ENCODE measurements at places on chromosomes 7 and 10. TPM values are rescaled to one million over a fixed set of nuclear protein-coding genes. Genes with fewer than 3 reads are reported as not detected.

Gene PNLIPRP3
- not detected for total RNA-seq

Gene ADIRF
- 150 TPM for total RNA-seq

Gene SLC13A4
- not detected for total RNA-seq

Gene AFAP1L2
- 6.9 TPM for total RNA-seq

Gene TMEM229A
- not detected for total RNA-seq

Gene PTPRN2
- total RNA-seq: 4.1 TPM

Gene ZNF485
- total RNA-seq: 4.7 TPM

Gene HEPACAM2
- not detected for total RNA-seq

Gene TMEM120A
- 32.1 TPM for total RNA-seq

Gene TAS2R40
- not detected for total RNA-seq

Gene SEMA3D
- 2.4 TPM for total RNA-seq

Gene COBL
- total RNA-seq: 27.0 TPM

Gene NPFFR1
- total RNA-seq: 0.89 TPM

Gene CPXM2
- total RNA-seq: 2.5 TPM

Gene GALNT17
- total RNA-seq: 14.3 TPM

Gene SUGCT
- total RNA-seq: 1.9 TPM

Gene MYH16
- 0.17 TPM for total RNA-seq

Gene CTNNA3
- not detected for total RNA-seq

Gene GPRIN2
- total RNA-seq: 39.8 TPM

Gene ZNF25
- 9.7 TPM for total RNA-seq

Gene FEZF1
- total RNA-seq: not detected

Gene TMEM184A
- 7.8 TPM for total RNA-seq

Gene MUC12
- not detected for total RNA-seq

Gene NKX6-2
- total RNA-seq: not detected

Gene MACROH2A2
- 9.0 TPM for total RNA-seq

Gene PIK3CG
- 14.4 TPM for total RNA-seq

Data from upper lobe of left lung (tissue), 6 donors.